ENCODE measurements at places on chromosomes 5 and 9. TPM values are rescaled to one million over a fixed set of nuclear protein-coding genes. Genes with fewer than 3 reads are reported as not detected.

SLIT3 gene
- total RNA-seq = 8.3 TPM

SGTB gene
- 4.9 TPM for total RNA-seq

DNA sequence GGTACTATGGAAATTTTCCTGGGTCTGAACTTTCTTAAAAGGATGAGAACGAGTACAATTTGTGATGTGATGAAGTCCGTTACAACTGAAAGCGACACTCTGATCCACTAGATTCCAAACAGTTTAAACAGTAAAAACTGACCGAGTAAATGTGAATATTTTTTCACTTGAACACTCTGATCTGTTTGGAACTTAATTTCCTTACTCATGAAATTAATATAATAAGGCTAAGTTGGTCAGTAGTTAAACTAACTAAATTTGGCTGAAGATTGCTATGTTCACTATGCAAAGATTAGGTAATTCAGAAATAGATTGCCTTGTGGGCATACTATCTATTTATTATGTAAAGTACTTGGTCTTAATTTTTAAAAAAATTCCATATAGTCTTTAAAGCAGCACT lies at the start of gene C9orf57:
TSS of gene C9orf57 (minus strand) at position 101 of the 400 bp plus-strand sequence. CDS start 1,282 bp downstream, outside the sequence.
- no peak for DNase-seq

DNA sequence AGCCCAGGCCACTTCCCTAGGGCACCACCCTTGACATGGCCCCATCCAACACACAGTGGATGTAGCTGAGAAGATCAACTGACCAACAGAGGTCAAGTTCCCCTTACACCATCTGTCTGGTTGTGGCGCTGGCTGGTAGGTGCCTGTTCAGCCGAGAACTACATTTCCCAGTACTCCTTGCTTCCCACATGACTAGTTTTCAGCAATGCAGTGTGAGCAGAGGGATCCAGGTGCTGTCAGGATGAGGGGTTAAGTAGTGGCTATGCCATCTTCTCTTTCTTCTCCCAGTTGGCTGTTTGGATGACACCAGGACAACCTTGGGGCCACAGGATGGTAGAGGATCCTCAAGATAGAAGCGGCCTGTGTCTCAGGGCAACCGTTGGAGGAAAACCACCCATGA lies 48.6 kb upstream of the SH3PXD2B start:
- peak; percentile 2 for DNase-seq

DNA sequence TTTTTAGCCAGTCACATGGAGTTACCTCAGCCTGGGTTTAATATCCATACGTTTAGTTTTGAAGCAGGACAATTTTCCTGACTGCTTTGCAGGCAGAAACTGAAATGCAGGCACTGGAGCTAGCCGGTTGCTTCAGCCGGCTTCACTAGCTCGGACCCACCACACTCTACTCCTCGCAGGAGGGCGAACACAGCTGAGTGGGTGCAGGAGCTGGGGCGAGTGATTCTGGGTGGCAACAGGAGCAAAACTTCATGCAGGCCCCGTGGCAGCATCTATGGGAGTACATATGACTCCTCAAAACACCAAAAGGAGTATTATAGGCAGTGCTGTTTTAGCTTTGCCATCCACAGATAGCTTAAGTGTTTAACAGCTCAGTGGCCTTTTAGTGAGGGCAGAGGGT lies 1211.8 kb upstream of the NUDT12 start:
- no peak for DNase-seq

- DNase-seq = no peak
These were observed 439.1 kb downstream of the RAB3C start for GRCh38 chr5:59021837-59022514.

WWC1 gene
- total RNA-seq = 52.6 TPM

DNA sequence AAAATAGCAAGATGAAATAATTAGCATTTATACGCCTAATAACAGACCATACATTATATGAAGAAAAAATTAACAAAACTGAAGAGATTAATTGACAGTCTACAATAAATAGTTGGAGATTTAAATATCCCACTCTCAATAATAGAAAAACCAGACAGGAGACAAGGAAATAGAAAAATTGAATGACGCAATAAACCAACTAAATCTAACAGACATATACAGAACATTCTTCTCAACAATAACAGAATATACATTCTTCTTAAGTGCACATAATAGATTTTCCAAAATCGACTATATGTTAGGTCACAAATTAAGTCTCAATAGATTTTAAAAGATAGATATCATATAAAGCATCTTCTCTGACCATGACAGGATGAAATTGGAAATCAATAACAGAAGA lies 25.6 kb upstream of the RNF180 start:
- DNase-seq = no peak

KCNIP1 gene
- 13.5 TPM for total RNA-seq

Data from prostate gland (tissue), 2 donors.